ENCODE measurements at places on chromosomes 12 and 14.

- DNase-seq = no peak
These were observed 93.0 kb downstream of the SLC25A47 start for GRCh38 chr14:100416081-100416680.

DNA sequence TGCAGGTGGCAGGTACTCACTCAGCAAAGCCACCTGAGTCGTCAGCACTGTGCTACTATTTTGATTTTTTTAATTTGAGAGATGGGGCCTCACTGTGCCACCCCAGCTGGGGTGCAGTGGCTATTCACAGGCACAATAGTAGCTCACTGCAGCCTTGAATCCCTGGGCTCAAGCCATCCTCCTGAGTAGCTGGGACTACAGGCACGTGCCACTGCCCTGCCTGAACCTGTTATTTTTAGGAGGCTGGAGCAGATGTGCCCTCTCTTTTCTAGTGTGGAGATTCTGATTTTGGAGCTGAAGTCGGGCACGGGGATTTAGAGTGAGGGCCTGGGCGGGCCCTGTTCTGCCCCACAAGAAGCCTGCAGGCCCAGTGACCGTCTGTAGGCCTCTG, 17.3 kb downstream of the SLC25A47 start:
- DNase-seq = no peak

GRCh38 chr14:103545915-103546651, 16.4 kb downstream of the BAG5 start:
- no peak for DNase-seq

- no peak for DNase-seq
These were observed 707.6 kb upstream of the MDGA2 start for GRCh38 chr14:48382961-48383360.

DNA sequence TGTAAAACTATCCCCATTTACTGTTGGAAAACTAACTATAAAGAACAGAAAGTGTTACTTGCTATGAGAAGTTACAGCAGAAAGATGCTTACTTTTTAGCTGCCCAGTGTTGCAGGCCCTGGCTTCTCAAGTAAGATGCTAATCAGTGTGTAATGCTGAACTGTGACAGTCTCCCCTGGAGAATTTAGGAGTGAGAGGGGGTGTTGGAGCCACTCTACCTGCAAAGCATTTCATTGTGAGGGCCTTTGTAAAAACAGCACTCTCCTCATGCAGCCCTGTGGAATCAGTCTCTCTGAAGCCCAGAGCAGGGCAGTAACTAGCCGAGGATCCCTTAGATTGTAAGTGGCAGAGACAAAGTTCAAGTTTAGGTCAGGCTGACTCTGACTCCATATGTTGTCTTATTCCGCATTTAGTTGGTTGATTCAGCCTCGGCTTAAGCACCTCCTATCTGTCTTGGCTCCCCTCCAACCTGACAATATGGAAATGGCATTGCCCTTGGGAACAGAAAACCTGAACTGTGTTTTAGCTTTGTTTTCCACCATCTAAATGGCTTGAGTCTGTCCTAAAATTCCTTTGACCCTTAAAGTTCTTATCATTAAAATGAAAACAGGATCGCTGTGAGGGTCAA, 141.3 kb downstream of the PRKCH start:
- DNase-seq = no peak

GRCh38 chr12:122059203-122059960, 19.2 kb upstream of the MLXIP start:
- no peak for DNase-seq
